CD4-positive, alpha-beta T cell treated with Interleukin-2 at 100 ng/mL for 4 hours (primary cell): ENCODE measurements at places on chromosomes 16 and 17.

DNA sequence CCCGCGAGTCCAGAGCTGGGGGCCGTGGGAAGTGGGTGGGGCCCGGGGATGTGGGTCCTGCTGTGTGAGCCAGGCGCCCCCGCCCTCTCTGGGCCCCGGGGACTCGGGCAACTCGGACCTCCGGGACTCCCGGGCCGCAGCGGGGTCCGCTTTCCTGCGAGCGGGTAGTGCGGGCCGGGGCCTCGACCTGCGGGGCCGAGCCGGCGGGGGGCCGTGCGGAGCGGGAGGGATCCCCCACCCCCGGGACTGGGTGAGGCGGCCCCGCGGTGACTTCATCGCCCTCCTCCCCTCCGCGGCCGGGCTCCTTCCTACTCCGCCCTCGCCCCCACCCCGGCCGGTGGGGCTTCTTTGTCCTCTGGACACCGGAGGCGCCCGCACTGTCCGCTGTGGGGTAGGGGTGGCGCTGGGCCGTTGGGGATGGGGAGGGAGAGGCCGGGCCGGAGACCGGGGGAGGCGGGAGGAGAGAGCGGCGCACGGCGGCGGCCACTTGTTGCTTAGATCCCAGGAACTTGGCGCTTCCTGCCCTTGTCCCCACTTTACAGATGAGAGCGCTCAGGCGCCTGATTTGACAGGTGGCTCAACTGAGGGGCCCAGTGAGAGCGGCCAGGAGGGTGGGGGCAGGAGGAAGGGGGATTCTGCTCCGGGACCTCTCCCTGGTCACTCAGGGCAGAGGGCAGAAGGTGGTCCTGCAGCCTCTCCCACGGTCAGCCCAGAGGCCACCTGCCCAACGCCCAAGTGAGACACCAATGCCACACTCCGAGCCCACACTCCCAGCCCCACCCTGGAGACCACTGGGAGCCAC, 874 bp downstream of the CMTM3 start:
- DNase-seq = peak; percentile 29

GRCh38 chr16:49482690-49483089, 109.1 kb downstream of the C16orf78 start:
- no peak for DNase-seq

DNA sequence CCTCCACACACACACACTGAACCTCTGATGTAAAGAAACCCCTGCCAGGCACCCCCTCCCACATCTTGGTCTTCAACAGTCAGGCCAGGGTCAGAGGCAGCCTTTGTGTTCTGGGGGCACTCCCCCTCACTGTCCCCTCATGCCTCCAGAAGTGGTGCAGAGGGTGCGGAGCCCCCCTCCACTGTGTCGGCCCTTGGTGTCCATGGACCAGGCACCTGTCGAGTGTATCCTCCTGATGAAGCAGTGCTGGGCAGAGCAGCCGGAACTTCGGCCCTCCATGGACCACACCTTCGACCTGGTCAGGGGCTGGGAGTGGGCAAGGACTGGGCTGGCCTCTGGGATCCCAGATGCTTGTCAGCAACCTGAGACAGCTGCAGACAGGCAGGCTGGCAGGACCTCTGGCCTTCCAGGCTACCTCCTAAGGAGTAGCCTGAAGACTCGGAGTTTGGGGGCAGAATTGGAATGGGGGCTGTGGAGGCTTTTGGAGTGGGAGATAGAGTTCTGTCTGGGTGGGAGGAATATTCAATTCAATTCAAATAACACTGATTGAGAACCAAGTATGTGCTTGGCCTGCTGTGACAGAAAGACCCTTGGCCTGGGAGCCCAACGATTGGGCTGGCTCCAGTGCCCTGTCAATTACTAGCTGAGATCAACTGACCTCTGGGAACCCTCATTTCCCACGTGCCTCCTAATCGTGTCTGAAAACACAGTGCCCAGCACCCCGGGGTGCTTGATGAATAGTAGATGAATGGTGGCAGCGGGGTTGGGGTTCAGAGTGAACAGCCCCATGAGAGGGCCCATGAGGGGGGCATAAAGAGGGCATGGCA, 11.5 kb downstream of the GUCY2D start:
- DNase-seq = no peak

DNA sequence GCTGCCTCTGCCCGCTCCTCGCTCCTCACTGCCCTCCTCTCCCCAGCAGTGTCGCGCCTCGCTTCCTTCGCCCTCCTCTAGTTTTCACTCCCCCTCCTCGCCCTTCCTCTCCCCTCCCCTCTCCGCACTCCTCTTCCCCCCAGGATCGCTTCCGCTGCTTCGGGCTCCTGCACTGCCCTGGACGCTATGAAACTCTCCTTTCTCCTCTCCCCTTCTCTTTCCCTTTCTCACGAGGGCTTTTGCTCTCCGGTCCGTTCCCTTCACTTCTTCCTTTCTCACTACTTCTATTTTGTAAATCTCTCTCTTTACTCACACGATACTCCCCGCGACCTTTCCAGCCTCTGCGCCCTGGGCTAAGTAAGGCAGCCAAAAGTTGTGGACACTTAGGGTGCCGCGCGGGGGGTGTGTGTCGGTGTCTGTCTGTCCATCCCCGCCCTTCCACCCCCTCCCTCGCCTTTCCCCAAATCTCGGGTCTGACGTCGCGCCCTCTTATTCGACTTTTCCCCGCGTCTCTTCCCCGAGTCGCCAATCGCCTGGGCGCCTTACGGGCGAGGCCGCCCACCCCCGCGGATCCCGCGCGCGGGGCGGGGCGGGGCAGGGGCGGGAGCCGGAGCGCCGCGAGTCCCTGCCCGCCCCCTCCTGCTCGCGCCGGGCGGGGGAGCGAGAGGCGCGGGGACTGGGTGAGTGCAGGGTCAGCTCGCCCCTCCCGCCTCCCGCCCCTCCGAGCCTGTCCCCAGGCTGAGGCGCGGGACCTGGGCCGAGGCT, at the start of gene IRX3:
Gene IRX3, minus strand, starts transcription at position 422 of the 765 bp plus-strand sequence. CDS start 737 bp downstream, outside the sequence.
- DNase-seq = no peak

- DNase-seq = no peak
Measured at GRCh38 chr17:731644-732066, 741 bp upstream of the TLCD3A start.

DNA sequence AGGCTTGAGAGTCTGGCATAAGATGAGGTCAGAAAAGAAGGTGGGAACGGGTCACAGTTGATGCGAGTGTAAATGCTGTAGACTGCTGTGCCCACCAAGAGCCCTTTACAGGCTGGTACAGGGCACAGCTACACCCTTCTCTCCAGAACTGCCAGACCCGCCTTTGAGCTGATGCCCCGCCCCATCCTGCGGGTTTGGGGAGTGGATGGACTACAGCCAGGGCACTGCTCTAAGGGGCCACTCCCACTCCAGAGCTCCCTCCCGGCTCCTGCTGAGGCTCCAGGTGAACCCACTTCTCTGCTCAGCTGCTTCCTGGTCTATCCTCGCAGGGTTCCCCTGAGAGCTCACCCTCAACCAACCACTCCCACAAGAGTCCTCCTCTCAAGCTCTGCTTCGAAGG, 12.3 kb downstream of the MEIOB start:
- DNase-seq = no peak

DNA sequence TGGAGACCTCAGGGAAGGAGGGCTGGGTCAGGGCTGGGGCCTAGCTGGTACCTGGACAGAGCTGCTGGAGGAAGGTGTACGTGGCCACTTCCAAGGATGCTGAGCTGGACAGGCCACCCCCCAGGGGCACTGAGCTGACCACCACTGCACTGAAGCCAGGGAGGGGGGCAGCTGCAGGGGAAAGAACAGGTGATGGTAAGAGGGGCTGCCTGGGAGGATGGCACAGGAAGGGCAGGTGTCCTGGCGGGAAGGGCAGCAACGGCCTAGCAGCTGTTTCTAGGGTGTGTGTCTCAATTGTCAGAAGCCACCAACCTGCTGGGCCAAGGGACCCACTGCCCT, 1.8 kb downstream of the GALK1 start:
- DNase-seq = no peak

GRCh38 chr17:19558946-19559345, 25.3 kb downstream of the SLC47A1 start:
- DNase-seq = no peak

- DNase-seq = no peak
Measured at GRCh38 chr17:29278692-29279091, 15.3 kb downstream of the NUFIP2 start.

DNA sequence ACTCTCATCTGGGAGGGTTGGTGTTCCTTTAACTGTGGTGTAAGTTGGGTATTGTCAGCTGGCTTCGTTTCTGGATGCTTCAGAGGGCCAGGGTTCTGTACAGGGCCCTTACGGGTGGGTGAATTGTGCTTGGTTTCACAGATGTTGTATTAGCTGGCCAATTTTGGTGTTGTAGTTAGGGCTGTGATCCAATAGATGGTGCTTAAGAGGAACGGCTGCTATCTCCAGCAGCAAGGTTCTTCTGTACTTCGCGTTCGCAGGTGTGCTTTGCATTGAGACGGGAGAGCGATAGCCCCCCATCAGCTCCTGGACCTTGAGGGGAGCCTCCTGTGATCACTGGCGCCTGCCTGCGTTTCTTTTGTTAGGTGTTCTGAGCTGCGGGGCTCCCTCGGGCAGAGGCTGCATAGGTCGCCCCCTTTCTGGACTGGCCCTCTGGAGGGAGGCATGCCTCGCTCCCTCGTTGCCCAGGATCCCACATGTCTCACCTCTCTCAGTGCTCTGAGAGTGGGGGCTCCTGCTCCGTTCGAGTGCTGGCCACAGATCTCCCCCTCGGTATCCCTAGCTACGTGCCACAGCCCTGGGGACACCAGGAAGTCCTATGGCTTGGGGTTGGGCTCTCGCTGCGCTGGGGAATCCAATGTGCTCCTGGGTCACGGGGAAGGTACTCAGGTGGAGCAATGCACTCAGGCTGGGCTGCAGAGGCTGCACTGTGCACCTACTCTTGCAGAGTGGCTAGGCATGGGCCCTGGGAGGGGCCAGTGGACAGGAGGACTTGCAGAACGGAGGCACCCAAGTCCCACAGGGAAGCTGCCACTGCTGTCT, 837 bp upstream of the PRDM7 start:
- peak; percentile 62 for DNase-seq

GRCh38 chr16:57284209-57284951, at the start of gene PLLP:
PLLP (minus strand) TSS chr16:57284672; CDS start chr16:57284540, 132 bp downstream.
- no peak for DNase-seq

GRCh38 chr16:30355144-30355953, at the start of gene CD2BP2:
CD2BP2 (minus strand) TSS chr16:30355308; CDS start chr16:30354681, 627 bp downstream.
- peak; percentile 89 for DNase-seq

DNA sequence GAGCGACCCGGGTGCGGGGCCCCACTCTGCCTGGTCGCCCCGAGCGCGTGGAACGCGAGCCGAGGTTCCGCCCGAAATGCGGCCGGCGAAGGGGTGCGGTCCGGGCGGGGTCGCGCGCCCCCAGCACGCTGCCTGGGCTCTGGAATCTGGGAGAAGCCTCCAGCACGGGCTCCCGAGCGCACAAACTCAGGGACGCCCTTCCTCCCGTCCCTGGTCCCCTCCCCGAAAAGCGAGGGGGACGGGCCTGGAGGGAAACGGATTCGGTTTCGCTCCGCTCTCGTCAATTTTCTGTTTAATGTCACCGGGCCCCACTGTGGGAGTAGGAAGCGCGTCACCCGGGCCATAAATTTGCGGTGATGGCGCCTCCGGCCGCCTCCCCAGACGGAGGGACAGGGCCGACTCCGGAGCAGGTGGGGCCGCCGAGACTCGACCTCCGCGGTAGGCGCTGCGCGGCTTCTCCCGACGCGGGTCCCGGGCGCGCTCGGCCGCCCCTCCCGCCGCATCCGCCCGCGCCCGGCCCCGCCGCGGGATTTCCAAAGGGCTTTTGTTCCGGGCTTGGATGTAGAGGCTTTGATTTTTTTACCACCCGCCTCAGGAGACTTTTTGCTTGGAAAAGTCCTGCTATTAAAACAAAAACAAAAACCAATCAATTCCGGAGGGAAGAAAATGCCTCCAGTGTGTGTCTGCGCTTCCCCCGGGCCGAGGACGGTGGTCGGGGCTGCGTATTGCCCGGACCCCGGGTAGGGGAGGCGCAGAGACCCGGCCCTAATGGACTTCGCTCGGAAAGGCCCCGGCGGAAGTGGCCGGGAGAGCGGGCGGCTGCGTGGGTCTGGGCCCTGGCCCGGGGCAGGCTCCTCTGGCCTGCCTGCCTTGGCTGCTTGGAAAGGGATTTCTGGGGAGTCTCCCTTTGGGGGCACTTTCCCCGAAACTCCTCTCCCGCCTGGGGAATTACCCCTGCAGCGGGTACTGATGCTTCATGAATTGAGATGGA, 7.9 kb upstream of the BAHCC1 start:
- peak; percentile 33 for DNase-seq

DNA sequence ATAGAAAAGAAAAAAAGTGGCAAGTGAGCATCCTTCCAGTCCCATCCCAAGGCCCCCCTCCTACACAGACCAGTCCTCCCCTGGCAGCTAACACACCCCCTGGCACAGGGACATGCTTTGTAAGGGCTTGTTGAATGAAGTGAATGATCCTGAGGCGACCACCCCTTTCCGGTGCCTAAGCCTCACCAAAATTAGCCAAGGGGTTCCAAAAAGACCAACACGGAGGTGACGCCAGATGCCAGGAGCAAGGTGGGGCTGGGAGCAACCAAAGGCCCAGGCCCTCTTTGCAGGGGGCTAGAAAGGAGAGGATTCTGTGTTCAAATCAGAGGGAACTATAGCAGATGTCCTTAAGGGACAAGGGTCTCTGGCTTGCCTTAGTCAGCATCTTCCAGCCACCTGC, 5.5 kb downstream of the KRT35 start:
- DNase-seq = no peak

GRCh38 chr16:81447383-81448101, 2.9 kb downstream of the CMIP start:
- no peak for DNase-seq

DNA sequence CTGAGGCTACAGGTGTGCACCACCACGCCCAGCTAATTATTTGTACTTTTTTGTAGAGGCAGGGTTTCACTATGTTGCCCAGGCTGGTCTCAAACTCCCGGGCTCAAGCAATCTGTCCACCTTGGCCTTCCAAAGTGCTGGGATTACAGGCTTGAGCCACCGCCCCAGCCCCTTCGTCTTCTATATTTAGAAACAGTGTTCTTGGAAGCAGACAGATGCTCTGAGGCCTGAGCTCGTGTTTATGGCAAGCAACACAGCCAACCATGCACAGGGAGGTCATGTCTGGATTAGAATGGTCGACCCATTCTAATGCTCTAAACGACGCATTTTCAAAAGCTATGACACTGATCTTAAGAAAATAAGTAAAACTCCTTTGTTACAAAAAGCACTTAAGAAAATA, 16.6 kb downstream of the TMEM204 start:
- no peak for DNase-seq
